ENCODE measurements at places on chromosomes 4 and X.

- no peak for DNase-seq
These were observed 149.6 kb downstream of the RAPGEF2 start for GRCh38 chr4:159252491-159252890.

DNA sequence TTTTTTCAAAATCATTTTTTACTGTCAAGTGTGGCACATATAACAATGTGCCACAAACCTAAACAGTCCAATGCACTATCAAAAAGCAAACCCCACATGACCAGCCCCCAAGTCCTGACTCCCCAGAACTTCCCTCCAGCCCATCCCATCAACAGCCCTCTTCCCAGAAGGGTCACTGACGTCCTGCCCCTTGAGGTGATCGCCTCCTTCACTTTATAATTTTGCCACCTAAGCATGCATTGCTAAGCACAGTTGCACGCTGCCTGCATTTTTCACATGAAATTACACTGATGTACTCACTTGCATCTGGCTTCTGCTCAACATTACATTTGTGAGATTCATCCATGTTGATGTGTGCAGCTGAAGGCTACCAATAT is 42.5 kb downstream of the HTRA3 start:
- DNase-seq, result no peak

GRCh38 chrX:104668550-104668949 is 102.6 kb downstream of the IL1RAPL2 start:
- no peak for DNase-seq

GRCh38 chr4:67809502-67809901 is 55.3 kb upstream of the GNRHR start:
- no peak for DNase-seq

DNA sequence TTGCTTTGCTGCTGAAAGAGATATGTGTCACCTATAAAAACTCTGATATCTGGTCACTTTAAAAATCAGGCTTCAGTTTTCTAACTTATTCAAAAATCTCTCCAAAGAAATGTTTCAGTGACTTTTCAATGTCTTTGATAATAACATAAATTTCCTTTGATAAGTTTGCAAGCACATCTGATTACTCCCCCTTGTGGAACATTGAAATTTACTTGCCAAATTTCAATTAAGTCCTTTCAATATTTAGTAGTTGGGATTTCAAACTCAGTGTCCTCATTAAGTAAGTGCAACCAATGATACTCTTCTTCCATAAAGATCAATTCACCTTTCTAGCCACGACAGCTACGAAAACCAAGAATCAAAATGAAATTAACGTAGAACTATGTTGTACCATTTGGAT is 151.3 kb upstream of the FAM47C start:
- DNase-seq, result no peak

GRCh38 chr4:12472087-12472486 is 1012.1 kb downstream of the RAB28 start:
- DNase-seq, result no peak

- DNase-seq, result no peak
These were observed 49.4 kb upstream of the PRR32 start for GRCh38 chrX:126770179-126770578.

- DNase-seq, result no peak
These were observed 27.5 kb upstream of the SULT1B1 start for GRCh38 chr4:69787879-69788278.

DNA sequence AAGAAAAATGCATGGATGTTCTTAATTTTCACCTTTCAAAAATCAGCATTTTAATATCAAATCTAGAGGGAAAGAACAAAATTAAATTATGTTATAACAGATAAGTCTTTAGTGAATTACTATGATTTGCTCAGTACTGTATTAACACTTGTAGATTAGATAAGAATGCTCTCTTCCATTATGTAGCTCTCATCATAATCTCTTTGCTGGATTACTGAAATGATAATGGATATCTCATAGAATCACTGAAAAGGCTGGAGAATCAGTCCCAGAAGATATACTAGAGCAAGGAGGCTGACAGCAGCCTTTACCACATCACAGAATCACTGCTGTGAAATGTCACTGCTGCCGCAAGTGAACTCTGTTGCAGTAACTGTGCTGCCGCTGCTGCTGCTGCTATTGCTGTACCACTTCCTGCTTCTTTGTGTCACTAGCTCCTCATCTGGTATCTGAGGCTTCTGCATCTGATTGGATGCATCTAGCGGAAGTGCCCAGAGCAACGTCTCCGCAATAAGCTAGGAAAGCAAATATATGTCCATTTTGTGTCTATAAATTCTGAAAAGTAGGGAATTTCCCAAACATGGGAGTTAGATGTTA is 738.2 kb downstream of the ADGRL3 start:
- DNase-seq, result no peak

DNA sequence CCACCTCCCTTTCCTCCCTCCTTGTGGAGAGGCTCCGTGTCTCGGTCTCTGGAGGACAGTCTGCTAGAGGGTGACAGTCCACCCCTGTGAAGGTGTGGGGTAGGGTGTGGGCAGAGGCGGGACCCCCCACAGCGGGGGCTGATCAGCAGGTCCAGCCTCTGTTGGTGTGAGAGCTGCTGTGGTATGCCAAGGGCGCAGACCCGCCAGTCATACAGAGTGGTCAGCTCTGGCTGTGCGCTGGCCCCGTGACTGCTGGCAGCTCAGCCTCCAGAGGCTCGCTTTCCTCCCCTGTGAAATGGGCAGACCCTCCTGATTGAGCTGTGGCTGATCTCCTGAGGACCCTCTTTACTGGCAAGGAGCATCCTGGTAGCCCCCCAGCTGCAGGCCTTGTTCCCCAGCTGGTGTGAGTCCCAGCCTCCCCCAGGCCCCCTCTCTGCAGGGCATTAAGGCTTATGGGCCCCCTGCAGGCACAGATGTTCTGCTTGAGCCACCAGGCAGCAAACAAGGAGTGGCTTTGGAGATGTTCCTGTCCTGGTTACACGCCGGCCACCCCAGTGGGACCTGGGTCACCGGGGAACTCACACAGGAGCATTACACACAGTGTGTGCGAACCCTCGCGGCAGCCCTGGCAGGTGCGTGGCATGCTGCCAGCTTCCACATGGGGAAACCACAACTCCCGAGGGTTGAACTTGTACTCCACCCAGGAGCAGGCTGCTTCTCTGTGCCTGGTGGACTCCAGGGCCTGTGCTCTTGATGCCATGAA is 76.8 kb downstream of the PPP2R2C start:
- no peak for DNase-seq

DNA sequence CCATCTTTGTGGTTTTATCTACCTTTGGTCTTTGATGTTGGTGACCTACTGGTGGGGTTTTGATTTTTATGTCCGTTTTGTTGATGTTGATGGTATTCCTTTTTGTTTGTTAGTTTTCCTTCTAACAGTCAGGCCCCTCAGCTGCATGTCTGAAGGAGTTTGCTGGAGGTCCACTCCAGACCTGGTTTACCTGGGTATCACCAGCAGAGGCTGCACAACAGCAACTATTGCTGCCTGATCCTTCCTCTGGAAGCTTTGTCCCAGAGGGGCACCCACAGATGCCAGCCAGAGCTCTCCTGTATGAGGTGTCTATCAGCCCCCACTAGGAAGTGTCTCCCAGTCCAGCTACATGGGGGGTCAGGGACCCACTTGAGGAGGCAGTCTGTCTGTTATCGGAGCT is 199.3 kb upstream of the WDFY3 start:
- DNase-seq, result no peak

GRCh38 chr4:48804584-48805301 is 24.7 kb upstream of the FRYL start:
- DNase-seq, result no peak

Data from activated T-cell treated with anti-CD3 and anti-CD28 coated beads, Interleukin-2, amount 50 U/mL, for 24 hours (primary cell).